ENCODE measurements at places on chromosomes 7 and 10.

- no peak for DNase-seq
Observed at GRCh38 chr7:27157702-27158431, 1.4 kb upstream of the HOXA7 start.

GRCh38 chr10:83373671-83374070 is 765.6 kb upstream of the GHITM start:
- DNase-seq: no peak

GRCh38 chr7:136303162-136303561 is 326.0 kb upstream of the MTPN start:
- no peak for DNase-seq

DNA sequence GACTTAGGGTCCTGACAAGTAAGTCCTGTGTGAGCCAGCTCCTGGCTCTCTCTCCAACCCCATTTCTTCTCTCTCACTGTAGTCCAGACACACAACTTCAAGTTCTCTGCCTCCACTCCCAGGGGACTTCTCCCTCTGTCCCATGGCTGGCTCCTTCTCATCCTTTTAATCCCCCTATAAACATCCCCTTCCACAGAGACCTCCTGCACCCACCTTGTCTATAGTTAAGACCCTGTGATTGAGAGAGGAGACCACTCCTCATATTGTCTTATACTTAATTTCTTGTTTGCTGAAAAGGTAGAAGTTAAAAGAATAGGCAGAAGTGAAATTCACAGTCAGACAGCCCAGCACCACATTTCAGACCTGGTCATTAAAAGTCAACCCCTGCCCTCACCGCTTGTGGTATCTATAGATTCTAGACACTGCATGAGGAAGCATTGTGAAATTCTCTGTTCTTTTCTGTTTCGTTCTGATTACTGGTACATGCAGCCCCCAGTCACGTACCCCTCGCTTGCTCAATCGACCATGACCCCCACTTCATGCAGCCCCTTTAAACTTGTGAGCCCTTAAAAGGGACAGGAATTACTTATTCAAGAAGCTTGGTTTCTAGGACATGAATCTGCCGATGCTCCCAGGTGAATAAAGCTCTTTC is 125.6 kb upstream of the FRMD4A start:
- DNase-seq: no peak

GRCh38 chr10:61961278-61961677 is 59.8 kb downstream of the ARID5B start:
- DNase-seq: no peak

DNA sequence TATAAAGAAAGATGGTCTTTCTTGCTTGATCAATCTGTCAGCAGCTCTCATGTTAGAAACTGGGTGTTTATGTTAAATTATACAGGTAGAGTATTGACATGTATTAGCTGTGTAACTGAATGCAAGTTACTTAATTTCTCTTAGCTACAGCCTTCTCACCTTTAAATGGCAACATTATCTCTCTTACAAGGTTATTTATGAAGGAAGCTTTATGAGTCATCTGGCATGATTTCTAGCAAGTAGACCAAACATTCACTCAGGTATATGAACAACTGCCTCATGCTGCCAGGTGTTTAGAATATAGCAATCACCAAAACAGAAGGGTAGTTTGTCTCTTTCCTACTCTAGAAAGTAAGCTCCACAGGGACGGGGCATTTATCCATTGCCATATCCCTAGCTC is 8.5 kb downstream of the ARL4A start:
- no peak for DNase-seq

DNA sequence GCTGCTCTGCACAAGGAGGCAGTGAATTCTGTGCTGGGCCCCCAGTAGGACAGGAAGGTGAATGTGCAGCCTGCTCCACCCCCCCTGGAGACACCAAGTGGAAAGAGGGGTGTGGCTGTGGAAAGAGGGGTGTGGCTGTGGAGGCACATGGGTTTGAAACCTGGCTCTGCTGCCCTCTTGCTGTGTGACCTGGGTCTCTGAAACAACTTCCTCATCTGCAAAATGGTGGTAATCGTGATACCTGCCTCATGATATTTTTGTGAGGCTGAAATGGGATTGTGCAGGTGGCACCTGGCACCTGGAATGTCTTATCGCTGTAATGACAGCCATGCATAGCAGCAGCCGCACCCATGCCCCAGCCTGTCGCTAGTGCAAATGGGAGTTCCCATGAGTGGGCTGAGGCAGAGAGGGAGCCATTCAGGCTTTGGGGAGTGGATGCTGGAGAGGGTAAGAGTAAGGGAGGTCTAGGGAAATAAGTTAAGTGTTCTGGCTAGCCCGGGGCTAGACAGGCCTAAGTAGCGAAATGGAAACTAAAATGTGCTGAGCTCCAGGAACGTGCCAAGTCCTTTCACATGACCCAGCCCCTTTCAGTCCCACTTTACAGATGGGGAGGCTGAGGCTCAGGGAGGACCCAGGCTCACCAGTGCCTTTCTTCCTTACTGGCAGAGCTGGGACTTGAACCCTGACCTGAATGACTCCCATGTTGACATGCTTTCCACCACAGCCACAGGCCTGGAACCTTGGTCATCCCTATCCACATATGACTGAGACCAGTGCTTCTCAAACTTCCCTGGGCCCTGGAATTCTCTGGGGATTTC is 35.0 kb downstream of the C10orf105 start:
- DNase-seq: no peak

DNA sequence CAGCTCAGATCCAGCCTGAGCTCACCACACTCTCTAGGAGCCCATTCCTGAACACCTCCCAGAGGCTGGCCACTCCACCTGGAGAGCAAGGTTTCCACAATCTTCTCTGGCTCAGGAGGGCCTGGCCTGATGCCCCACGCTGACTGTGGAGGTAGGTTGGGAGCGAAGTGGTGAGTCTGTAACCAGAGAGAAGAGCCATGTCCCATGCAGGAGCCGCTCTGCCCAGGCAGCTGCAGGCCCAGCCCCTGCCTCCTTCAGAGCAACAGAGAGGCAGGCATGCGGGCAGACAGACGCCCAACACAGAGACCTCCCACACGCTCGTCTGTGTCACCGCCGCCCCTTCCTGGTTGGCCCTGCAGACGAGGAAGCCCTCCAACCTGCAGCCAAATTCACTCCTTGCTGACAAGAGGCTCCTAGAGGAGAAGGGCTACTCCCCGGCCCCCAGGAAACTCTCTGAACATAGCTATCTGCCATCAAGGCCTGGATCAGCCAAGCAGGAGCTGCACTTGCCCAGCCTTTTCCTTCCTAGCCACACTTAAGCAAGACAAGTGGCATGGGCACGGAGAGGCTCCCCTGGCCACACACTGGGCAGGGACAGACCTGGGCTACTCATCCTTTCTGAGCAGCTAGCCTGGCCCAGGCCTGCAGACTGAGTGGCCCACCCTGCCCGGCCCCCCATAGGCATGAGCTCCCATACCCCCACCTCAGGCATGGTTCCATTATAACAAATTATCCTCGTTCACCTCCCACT is 101.9 kb downstream of the GRID1 start:
- DNase-seq: no peak

GRCh38 chr7:141128506-141128905 is 54.6 kb downstream of the TMEM178B start:
- DNase-seq: no peak

DNA sequence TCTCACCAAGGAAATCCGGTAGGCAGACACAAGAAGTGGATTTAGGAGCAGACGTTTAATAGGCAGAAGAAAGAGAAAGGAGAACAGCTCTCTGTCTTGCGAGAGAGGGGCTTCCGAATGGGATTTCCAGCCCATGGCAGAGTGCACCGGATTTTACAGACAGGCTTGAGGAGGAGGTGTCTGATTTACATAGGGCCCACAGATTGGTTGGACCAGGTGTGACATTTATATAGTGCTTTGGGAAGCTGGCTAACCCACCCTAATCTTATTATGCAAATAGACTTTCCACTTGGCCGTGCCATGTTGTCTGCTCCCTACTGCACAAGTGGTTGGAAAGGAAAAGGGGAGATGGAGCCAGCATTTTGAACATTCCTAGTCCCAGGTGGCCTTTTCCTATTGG is 57.8 kb downstream of the ANKMY2 start:
- DNase-seq: no peak

DNA sequence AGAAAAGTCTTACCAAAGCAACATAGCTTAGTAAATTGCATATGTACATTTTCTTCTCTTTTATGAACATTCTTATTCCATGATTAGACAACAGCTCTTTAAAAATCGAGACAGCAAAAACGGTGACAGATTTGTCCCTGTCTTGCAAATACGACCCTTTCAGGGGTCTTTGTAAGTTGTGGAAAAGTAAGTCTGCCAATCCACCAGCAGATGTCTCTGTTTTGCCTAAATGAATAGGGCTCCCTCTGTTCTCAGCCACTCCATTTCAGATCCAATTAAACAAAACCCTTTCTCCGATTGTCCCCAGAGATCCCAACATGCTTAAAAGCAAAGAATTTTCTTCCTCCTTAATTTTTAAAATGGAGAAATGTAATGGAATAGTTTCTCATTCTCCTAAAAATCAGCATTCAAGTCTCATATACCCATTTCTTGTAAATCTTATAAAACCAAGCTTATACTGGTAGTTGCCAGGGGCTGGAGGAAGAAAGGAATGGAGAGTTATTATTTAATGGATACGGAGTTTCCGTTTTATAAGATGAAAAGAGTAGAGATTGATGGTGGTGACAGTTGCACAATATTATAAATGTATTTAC is 61.0 kb upstream of the NFE2L3 start:
- no peak for DNase-seq

DNA sequence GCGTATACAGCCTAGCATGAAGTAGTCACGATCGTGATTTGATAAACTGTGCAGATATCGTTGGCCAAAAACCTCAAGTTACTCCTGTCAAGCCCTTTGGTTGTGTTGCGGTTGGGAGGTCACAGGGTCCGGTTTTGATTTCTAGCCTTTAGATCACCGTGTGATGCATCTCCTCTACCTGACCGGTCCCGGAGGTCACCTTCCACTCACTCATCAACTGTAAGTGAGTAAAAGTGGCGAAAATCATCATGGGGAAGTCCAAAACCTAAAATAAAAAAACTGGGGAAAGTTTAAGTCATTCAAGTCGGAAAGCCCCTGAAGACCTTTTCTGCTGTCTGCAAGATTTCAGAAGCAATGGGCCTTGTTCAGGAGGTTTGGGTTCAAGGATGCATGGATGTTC is 62.8 kb downstream of the ADARB2 start:
- DNase-seq: no peak

DNA sequence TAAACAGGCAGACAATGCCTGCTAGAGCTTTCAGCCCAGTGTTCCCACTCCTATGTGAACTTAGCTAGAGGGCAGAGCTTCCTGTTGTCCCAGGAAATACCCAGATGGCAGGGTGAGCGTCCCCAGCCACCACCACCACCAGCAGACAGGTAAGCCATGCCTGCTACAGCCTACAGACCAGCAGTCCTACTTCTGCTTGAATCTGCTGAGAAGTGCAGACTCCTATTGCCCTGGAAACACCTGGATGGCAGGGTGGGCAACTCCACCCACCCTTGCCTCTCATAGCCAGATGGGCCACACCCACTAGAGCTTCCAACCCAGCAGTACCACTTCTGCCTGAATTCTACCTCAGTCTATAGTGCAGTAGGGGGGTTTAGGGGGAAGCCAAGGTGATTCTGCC is 64.4 kb downstream of the FBXL13 start:
- no peak for DNase-seq

DNA sequence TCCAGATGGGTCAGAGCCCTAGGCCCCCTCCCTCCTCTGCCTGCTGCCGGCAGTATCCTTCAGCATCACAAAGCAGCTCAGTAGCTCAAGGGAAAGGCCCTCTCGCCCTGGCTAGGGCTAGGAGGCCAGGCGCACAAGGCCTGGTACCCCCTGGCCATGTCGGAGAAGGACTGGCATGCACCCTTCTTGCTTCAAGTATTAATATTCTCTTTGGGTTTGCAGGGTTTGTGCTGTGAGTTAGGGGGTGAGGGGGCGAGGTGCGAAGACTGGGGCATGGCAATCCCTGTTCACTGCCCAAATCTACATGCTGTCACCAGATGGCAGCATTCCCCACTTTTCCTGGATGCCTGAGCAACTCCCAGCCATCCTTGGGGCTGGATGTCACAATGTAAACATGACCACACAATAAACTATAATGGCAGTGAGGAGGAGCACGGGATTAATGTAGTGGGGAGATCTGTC is 105.2 kb downstream of the NEURL1 start:
- no peak for DNase-seq

GRCh38 chr10:65394502-65395297 is 1531.1 kb upstream of the LRRTM3 start:
- DNase-seq: no peak

- DNase-seq: no peak
Observed at GRCh38 chr7:109003742-109004141, 434.1 kb downstream of the DNAJB9 start.

DNA sequence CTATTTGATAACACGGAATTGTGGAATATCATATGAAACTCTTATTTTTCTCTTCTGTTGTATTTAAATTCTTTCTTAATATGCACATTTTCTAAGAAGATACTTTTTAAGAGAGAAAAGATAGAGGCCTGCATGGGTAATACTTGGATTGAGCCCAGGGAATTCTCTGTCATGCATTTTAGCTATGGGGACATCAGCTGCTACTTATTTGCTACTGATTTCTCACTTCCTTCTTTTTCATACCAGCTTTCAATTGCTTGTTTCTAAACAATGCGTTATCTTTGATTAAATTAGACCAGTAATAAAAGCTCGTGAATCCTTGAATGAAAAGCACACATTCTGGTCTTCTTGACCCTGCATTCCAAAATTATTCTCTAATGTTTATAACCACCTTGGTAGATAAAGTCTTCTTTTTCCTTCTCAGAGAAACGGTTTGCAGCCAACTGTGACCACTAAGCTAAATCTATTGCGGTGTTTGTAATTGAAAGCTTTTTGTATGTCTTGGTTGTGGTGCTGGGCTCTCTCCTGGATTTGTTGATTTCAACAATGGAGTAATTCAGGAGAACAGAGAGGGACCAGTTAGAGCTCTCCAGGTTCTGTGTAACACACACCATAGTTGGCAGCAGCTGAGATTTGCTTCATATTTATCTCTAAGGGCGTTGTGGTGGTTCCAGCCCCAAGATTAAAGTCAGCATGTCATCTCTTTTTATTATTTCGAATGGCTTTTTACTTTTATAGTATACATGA is 139.3 kb downstream of the PPP1R9A start:
- no peak for DNase-seq

- DNase-seq: no peak
Observed at GRCh38 chr7:46725838-46726237, 804.8 kb upstream of the IGFBP3 start.

- no peak for DNase-seq
Observed at GRCh38 chr10:101552442-101552841, 35.6 kb downstream of the POLL start.

GRCh38 chr7:137791930-137792329 is 54.8 kb downstream of the DGKI start:
- no peak for DNase-seq

GRCh38 chr10:116001262-116001857 is 271.6 kb downstream of the GFRA1 start:
- no peak for DNase-seq

- DNase-seq: no peak
Observed at GRCh38 chr7:30389791-30390190, 88.8 kb downstream of the NOD1 start.

Measured in stimulated activated CD4-positive, alpha-beta T cell treated with anti-CD3 and anti-CD28 coated beads, TNF-alpha, amount 100 ng/mL, for 1 hour (primary cell).